ENCODE measurements at places on chromosomes 4 and X.

DNA sequence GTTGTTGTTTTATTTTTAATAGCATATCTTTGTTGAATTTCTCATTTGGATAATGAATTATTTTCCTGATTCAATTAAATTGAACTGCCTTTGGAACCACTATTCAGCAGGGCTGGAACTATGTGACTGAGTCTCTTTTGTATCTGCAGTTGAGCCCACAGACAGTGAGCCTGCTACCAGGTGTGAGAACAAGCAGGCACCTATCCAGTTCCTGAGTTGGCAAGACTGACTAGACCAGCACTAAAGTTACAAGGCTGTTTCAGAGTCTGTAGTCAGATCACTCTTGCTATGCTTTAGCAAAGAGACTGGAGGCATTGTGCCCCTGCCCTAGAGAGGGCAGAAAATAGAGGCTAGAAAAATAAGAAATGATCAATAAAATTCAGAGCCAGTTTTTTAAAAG is 237.3 kb upstream of the GRID2 start:
- no peak for DNase-seq

DNA sequence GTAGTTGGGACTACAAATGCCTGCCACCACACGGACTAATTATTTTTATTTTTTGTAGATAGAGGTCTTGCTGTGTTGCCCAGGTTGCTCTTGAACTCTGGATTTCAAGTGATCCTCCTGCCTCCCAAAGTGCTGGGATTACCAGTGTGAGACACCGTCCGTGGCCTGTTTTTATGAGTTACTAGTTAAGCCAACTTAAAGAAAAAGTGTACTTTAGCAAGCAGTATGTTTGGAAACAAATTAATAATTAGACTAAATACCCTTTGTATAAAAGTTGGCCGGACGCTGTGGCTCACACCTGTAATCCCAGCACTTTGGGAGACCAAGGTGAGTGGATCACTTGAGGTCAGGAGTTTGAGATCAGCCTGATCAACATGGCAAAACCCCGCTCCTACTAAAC is 14.2 kb upstream of the PTPN13 start:
- DNase-seq, result no peak

GRCh38 chr4:168580228-168580627 is 83.4 kb downstream of the PALLD start:
- no peak for DNase-seq

GRCh38 chr4:181897935-181898334 is 345.3 kb upstream of the TENM3 start:
- no peak for DNase-seq

GRCh38 chrX:135528756-135529155 is 8.3 kb downstream of the INTS6L start:
- DNase-seq, result no peak

GRCh38 chr4:138413273-138413672 is 171.1 kb upstream of the SLC7A11 start:
- DNase-seq, result no peak

GRCh38 chrX:25049357-25049756 is 33.6 kb upstream of the ARX start:
- no peak for DNase-seq

DNA sequence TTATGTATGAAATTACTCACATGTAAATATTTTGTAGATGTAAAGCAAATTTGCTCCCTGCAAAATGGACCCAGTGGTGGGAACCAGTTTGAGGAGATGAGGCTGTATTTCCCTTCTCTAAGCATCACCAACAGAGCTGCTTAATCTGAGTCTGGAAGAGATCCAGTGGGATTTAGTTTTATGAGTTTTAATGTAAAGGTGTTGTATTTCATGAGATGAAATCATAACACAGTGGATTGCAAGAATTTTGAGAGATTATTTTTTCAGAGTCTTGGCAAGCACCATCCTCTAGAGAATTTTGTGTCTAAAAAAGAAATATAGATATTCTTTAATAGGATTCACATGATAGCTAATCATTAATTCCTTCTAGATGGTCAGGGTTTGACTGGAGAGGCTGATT is 35.6 kb upstream of the SFRP2 start:
- no peak for DNase-seq

- DNase-seq, result no peak
These were observed 248.9 kb upstream of the FTHL17 start for GRCh38 chrX:31320740-31321139.

- DNase-seq, result no peak
These were observed 124.7 kb downstream of the GPAT3 start for GRCh38 chr4:83660578-83660977.

DNA sequence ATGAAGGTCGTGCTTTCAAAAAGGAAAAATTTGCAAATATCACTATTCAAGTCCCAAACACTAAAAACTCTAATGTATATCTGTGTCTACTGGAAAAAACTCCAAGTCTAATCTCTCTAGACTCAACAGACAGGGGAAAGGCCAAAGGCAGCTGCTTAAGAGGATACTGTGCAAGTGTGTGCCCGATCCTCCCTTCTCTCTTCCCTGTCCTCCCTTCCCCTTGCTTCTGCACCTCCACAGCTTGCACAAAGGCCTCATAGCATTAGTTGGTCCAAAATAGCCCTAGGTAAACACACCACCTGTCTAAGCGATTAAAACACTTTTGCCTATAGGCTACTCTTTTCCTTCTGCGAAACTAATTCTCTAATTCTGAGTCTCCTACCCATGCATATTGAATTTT is 10.6 kb downstream of the C4orf54 start:
- no peak for DNase-seq

GRCh38 chr4:156885374-156885773 is 86.2 kb downstream of the PDGFC start:
- no peak for DNase-seq

- no peak for DNase-seq
These were observed 58.9 kb upstream of the RBM47 start for GRCh38 chr4:40688446-40689095.

DNA sequence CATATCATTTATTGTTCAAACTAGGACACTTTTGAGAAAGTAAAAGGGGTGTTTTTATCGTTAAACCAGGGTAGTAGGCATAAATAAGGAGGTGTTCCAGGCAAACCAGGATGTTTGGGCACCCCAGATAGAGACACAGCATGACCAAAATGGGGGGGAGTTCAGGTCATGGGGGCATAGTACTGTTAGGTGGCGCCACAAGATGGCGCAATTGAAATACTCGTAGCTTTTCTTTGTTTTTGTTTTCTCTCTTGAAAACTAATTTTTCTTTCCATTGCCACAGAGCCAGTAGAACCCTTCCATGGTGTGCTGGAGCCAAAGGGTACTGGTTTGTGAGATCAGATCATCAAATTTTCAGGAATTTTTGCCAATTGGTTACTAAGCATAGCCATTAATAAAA is 283.4 kb downstream of the BCOR start:
- peak; percentile 33 for DNase-seq

DNA sequence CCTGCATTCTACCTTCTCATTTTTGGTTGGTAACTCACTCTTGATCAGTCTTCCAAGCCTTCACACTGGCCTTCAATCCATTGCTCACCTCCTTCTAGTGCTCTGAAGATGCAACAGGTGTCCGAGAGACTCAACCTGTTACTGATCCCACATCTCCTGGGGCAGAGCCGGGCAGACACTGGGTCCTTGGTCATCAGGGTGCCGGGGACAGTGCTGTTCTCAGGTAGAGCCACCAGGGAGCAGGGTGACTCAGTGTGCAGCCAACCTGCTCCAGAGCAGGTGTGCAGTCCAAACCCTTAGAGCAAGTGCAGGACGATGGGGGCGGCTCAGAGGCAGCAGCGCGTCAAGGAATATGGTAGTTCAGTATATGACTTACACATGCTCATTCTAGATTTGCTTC is 188.4 kb downstream of the DHX15 start:
- no peak for DNase-seq

GRCh38 chrX:17081968-17082367 is 135.5 kb downstream of the REPS2 start:
- no peak for DNase-seq

DNA sequence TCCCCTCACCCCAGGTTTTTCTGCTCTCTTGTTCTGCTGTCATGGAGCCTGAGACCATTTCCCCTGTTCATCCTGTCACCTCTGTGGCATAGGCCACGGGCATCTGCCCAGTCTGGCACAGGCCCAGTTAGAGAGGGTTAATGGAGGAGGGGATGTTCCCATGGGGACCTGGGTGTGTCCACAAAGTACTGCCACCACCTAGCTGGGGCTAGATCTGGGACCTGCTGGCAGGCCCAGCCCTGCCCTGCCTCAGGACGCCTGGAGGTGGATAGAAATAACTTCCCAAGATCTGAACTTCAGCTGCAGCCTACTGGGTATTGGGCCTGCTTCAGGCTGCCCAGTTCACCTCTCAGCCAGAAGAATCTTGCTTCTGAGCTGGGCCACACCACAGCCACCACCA is 13.5 kb downstream of the EFNB1 start:
- no peak for DNase-seq

DNA sequence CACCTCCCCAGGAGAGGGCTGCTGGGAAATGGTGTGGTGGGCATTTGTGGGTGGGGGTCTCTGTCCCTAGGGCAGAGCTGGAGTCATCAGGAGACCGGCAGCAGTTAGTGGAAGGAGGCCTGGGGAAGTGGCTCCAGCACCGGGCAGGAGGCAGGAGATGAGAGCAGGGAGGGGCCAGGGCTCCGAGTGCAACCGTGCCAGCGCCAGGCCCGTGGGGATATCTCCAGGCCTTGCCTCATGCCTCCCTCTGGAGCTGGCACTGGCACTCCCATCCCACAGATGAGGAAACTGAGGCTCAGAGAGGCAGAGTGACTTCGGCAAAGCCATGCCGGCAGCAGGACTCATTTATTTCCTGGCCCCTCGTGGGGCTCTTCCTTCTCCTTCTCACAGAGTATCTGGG is 83.5 kb downstream of the HMX1 start:
- DNase-seq, result no peak

DNA sequence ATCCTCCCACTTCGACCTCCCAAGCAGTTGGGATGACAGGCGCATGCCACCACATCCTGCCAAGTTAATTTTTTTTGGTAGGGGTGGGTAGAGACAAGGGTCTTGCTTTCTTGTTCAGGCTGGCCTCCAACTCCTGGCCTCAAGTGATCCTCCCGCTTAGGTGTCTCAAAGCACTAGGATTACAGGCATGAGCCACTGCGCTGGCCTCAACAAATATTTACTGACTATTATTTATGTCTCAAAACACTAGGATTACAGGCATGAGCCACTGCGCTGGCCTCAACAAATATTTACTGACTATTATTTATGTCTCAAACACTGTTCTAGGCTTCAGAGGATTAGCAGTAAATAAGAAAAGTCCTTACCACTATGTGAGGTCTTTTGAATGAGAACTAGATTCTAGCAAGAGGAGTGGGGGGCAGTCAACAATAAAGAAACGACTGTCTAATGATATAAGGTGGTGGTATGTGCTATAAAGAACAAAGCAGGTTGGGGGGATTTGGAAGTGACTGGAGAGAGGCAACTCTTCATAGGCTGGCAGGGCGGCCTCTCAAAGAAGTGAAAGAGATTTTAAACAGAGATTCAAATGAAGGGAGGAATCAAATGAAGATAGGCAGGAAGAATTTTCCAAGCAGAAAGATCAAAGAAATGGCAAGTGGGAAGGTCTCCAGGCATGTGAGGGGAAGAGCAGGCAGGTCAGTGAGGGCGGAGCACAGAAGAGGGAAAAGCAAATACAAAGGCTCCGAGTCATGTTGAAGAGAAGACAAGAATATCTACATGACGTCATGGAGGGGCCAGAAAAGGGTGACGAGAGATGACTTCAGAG is 12.7 kb upstream of the ACSL1 start:
- DNase-seq, result no peak
